Activated naive CD4-positive, alpha-beta T cell treated with anti-CD3 and anti-CD28 coated beads for 36 hours (primary cell): ENCODE measurements at places on chromosomes 16 and 17. TPM values are rescaled to one million over a fixed set of nuclear protein-coding genes. Genes with fewer than 3 reads are reported as not detected.

GRCh38 chr17:48596000-48596734, 2.6 kb upstream of the HOXB5 start:
- H3K36me3 ChIP-seq, result no peaks in the 10 kb centered on the region
- peak overlapping the region; percentile 69 for H3K4me3 ChIP-seq
- H3K27me3 ChIP-seq, result peaks cover 88% of the 10 kb centered on the region
- no peak overlapping the region for H3K27ac ChIP-seq
- peaks cover 33% of the 10 kb centered on the region for H3K4me1 ChIP-seq
- DNase-seq, result peak; percentile 53

CES4A gene
- 5.1 TPM for total RNA-seq

PPP1R27 gene
- not detected for total RNA-seq

DNA sequence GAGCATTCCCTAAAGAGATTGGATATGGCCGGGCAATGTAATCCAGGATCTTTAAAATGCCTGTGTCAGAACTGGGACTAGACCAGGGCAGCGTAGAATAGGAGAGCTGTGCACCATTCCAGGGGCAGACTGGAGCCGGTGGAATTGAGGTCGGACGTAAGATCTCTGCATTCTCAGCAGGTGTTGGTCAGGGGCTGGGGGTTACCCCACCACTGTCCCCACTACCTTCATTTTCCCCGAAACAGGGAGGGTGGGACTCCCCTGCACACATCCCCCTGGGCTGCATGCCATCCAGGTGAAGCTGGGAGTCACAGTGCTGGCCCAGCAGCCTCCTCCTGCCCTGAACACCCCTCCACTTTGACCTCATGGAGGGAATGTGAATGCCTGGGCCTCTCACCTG, 17.8 kb downstream of the OSBPL7 start:
- H3K36me3 ChIP-seq, result no peaks in the 10 kb centered on the region
- H3K4me1 ChIP-seq, result no peaks in the 10 kb centered on the region
- no peaks in the 10 kb centered on the region for H3K27me3 ChIP-seq
- H3K4me3 ChIP-seq, result no peak overlapping the region

- H3K27me3 ChIP-seq, result no peaks in the 10 kb centered on the region
- no peak overlapping the region for H3K4me3 ChIP-seq
- DNase-seq, result peak; percentile 66
- H3K27ac ChIP-seq, result peak overlapping the region; percentile 38
- peaks cover 14% of the 10 kb centered on the region for H3K36me3 ChIP-seq
- peaks cover 82% of the 10 kb centered on the region for H3K4me1 ChIP-seq
Measured at GRCh38 chr16:27245276-27246172, 23.0 kb downstream of the NSMCE1 start.

GRCh38 chr17:43952351-43952723, 1.4 kb downstream of the PYY start:
- peaks cover 2% of the 10 kb centered on the region for H3K4me1 ChIP-seq
- H3K4me3 ChIP-seq, result no peak overlapping the region
- peaks cover 35% of the 10 kb centered on the region for H3K27me3 ChIP-seq
- H3K36me3 ChIP-seq, result no peaks in the 10 kb centered on the region

FBXW10 gene
- total RNA-seq, result 0.10 TPM

GRCh38 chr17:32741381-32741780, 135.5 kb downstream of the MYO1D start:
- no peak overlapping the region for H3K4me3 ChIP-seq
- no peaks in the 10 kb centered on the region for H3K36me3 ChIP-seq
- H3K27me3 ChIP-seq, result no peaks in the 10 kb centered on the region
- H3K27ac ChIP-seq, result no peak overlapping the region
- H3K4me1 ChIP-seq, result no peaks in the 10 kb centered on the region

DNA sequence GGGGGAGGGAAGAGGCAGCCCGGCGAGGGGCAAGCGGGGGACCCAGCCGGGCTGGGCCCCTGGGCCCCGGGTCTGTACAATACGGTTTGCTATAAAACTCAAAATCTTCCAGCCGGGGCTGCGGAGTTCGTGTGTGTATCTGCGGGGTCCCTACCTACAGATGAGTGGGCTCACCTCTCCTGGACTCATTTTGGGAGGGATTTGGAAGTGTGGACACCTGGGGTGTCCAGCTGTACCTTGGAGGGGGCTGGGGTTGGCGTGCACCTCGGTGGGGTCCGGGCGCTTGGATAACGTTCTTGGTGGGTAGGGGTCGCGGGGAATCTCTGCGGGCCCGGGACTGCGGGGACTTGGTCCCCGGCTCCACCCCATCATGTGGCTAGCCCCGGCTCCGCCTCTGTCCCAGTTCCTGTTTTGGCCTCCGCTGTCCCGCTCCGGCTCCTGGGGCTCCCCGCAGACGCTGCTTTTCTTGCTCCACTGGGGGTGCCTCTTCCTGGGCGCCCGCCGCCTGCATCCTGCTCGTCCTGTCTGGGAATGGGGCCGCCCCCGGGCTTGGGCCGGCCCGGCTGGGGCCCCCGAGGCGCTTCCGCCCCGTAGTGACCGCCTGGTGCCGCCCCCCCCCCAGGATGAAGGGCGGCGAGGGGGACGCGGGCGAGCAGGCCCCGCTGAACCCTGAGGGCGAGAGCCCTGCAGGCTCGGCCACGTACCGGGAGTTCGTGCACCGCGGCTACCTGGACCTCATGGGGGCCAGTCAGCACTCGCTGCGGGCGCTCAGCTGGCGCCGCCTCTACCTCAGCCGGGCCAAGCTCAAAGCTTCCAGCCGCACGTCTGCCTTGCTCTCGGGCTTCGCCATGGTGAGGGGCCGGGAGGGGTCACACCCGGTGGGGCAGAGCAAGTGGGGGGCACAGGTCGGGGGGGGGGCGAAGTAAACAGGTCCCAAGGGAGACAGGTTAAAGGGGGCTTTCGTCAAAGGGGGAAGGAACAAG, at the start of gene ORAI3:
TSS of gene ORAI3 (plus strand) at position 402 of the 983 bp plus-strand sequence. CDS start at position 624, 222 bp downstream.
- DNase-seq, result peak; percentile 64
- peaks cover 7% of the 10 kb centered on the region for H3K36me3 ChIP-seq
- peak within 1 kb of the TSS; percentile 80 for H3K4me3 ChIP-seq
- no peaks in the 10 kb centered on the region for H3K27me3 ChIP-seq
- H3K4me1 ChIP-seq, result peaks cover 16% of the 10 kb centered on the region

PERCC1 gene
- 0.31 TPM for total RNA-seq

IRF8 gene
- 323 TPM for total RNA-seq

MIEN1 gene
- total RNA-seq, result 36.5 TPM

- H3K27me3 ChIP-seq, result no peaks in the 10 kb centered on the region
- DNase-seq, result no peak
- peaks cover 47% of the 10 kb centered on the region for H3K36me3 ChIP-seq
- H3K27ac ChIP-seq, result no peak overlapping the region
Measured at GRCh38 chr16:19582050-19582831, 26.7 kb downstream of the VPS35L start.

HID1 gene
- 0.91 TPM for total RNA-seq

DNA sequence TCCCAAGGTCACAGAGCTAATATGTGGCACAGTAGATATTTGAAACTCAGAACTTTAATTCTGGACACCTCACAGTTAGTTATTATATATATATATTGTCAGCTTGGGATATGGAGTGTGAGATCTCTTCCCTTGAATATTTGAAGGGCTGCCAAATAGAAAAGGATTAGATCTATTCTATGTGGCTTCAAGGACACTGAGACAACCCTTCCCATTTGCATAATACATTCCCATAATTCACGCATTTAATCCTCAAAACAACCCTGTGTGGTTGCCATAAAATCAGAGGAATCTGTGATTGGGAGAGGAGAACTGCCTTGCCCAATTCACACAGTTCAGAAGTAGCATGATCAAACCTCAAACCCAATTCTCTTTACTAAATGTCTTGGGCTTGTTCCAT, 365.8 kb upstream of the DYNLRB2 start:
- H3K36me3 ChIP-seq, result no peaks in the 10 kb centered on the region
- no peak overlapping the region for H3K27ac ChIP-seq
- DNase-seq, result no peak
- no peak overlapping the region for H3K4me3 ChIP-seq
- H3K27me3 ChIP-seq, result peaks cover 6% of the 10 kb centered on the region

KLHL10 gene
- total RNA-seq, result not detected

GRCh38 chr16:81848306-81848853, 69.3 kb downstream of the PLCG2 start:
- no peaks in the 10 kb centered on the region for H3K36me3 ChIP-seq
- no peak for DNase-seq
- H3K27ac ChIP-seq, result no peak overlapping the region

WNT9B gene
- total RNA-seq, result not detected

DNA sequence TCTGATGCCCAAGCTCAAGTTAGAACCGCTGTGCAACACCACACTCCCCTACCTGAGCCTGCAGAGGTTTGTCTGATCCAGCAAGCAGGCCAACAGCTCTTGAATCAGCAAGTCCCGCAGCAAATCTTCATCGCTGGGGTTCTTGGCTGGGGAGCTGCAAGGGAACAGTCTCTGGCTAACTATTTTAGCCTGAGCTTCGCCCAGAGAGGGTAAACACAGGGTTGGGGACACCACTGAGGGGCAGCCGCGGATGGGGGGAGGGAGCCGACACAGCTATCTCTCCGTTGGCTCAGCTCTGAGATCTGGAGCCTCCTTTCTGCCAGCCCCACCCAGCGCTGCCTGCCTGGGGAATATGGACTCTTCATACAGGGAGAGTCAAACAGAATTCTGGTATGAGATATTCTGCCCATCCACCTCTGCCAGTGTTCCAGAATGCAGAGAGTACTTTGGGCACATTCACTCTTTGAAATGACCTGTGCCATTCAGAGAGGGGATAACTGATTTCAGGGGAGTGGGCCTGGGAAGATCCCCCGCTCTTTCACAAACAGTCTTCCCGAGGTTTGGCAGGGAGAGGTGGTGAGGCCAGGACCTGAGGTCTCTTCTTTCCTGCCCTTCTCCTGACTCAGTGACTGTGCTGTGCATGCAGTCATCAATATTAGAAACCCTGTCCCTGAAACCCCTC, 7.4 kb downstream of the GIP start:
- H3K27ac ChIP-seq, result no peak overlapping the region
- no peaks in the 10 kb centered on the region for H3K36me3 ChIP-seq
- no peak for DNase-seq
- H3K4me1 ChIP-seq, result no peaks in the 10 kb centered on the region
- peaks cover 28% of the 10 kb centered on the region for H3K27me3 ChIP-seq
- no peak overlapping the region for H3K4me3 ChIP-seq

KRTAP4-3 gene
- total RNA-seq, result not detected

FTO gene
- 63.9 TPM for total RNA-seq

GRCh38 chr16:12735805-12736204, 67.9 kb downstream of the CPPED1 start:
- no peaks in the 10 kb centered on the region for H3K27me3 ChIP-seq
- H3K4me3 ChIP-seq, result no peak overlapping the region
- DNase-seq, result no peak
- no peak overlapping the region for H3K27ac ChIP-seq
- H3K4me1 ChIP-seq, result no peaks in the 10 kb centered on the region
- H3K36me3 ChIP-seq, result peaks cover 37% of the 10 kb centered on the region

DNA sequence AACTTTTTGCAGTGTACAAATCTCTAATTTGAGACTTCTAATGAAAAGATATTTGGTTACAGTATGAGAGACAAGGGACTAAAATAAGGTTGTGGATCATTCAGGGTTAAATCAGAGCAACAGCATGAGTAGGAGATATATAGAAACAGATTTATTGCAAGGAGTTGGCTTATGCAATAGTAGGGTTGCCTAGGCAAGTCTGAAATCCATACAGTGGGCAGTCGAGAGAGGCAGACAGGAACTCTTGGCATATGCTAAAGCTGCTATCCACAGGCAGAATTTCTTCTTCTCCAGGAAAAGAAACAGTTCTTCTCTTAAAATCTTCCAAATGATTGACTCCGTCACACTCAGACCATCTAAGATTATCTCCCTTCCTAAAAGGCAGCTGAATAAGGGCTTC, 500.8 kb downstream of the MAF start:
- peaks cover 10% of the 10 kb centered on the region for H3K4me1 ChIP-seq
- DNase-seq, result no peak
- H3K36me3 ChIP-seq, result no peaks in the 10 kb centered on the region
- no peaks in the 10 kb centered on the region for H3K27me3 ChIP-seq
- no peak overlapping the region for H3K27ac ChIP-seq

COQ9 gene
- 30.6 TPM for total RNA-seq

GFOD2 gene
- 7.3 TPM for total RNA-seq

XYLT1 gene
- 4.5 TPM for total RNA-seq

DNA sequence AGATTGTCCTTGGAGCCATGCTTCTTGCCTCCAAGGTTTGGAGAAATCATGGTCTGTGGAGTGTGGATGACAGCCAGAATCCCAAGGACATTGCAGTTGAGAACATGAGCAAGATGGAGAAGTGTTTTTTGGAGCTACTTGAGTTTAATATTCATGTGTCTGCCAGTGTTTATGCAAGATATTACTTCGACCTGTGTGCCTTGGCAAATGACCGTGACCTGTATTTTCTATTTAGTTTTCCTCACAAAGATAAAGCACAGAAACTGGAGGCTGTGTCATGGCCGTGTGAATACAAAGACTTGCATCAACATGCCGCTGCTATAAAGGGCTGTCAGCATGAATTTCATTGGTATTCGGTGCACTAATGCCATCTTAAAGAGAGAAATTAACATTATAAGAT, 9.0 kb downstream of the GGA2 start:
- H3K36me3 ChIP-seq, result peaks cover 3% of the 10 kb centered on the region
- peaks cover 56% of the 10 kb centered on the region for H3K4me1 ChIP-seq
- no peaks in the 10 kb centered on the region for H3K27me3 ChIP-seq
- no peak overlapping the region for H3K27ac ChIP-seq
- H3K4me3 ChIP-seq, result no peak overlapping the region

GRCh38 chr17:81429821-81430551, 34.7 kb downstream of the BAHCC1 start:
- no peaks in the 10 kb centered on the region for H3K36me3 ChIP-seq
- peaks cover 21% of the 10 kb centered on the region for H3K27me3 ChIP-seq
- no peak for DNase-seq
- H3K4me1 ChIP-seq, result peaks cover 12% of the 10 kb centered on the region
- H3K27ac ChIP-seq, result no peak overlapping the region
- H3K4me3 ChIP-seq, result no peak overlapping the region

- H3K27me3 ChIP-seq, result no peaks in the 10 kb centered on the region
- H3K36me3 ChIP-seq, result no peaks in the 10 kb centered on the region
Measured at GRCh38 chr16:76976756-76977155, 214.2 kb upstream of the MON1B start.

TBC1D3H gene
- total RNA-seq, result not detected

KRT24 gene
- total RNA-seq, result not detected

NOS2 gene
- total RNA-seq, result 0.07 TPM

SDR42E2 gene
- not detected for total RNA-seq

- DNase-seq, result no peak
- no peak overlapping the region for H3K4me3 ChIP-seq
- H3K36me3 ChIP-seq, result no peaks in the 10 kb centered on the region
- H3K27ac ChIP-seq, result no peak overlapping the region
Measured at GRCh38 chr16:88792078-88792550, 7.1 kb upstream of the PIEZO1 start.

GRCh38 chr17:17749921-17750320, 68.7 kb downstream of the RAI1 start:
- H3K36me3 ChIP-seq, result no peaks in the 10 kb centered on the region
- no peaks in the 10 kb centered on the region for H3K27me3 ChIP-seq
- H3K4me1 ChIP-seq, result peaks cover 56% of the 10 kb centered on the region
- peak overlapping the region; percentile 98 for H3K27ac ChIP-seq
- DNase-seq, result peak; percentile 77

EFNB3 gene
- total RNA-seq, result not detected

DNA sequence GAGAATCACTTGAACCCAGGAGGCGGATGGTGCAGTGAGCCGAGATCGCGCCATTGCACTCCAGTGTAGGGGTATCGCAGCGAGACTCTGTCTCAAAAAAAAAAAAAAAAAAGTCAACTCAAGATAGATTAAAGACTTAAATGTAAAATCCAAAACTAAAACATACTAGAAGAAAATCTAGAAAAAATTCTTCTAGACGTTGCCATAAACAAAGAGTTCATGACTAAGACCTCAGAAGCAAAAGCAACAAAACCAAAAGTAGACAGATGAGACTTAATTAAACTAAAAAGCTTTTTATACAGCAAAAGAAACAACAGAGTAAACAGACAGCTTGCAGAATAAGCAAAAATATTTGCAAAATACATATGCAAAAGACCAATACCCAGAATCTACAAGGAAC, 61.2 kb upstream of the ABCC11 start:
- H3K27ac ChIP-seq, result no peak overlapping the region
- H3K4me3 ChIP-seq, result no peak overlapping the region

TRPV3 gene
- 0.77 TPM for total RNA-seq
